Muscle of back (tissue), 13 donors: ENCODE measurements at places on chromosomes 3 and 15. TPM values are rescaled to one million over a fixed set of nuclear protein-coding genes. Genes with fewer than 3 reads are reported as not detected.

BLM gene
- polyA plus RNA-seq: 6.5 TPM

IDH3A gene
- polyA plus RNA-seq: 40.1 TPM

NLGN1 gene
- polyA plus RNA-seq: 1.7 TPM

PIGB gene
- 8.0 TPM for polyA plus RNA-seq

CKMT1A gene
- not detected for polyA plus RNA-seq

SLITRK3 gene
- 0.04 TPM for polyA plus RNA-seq

SYNM gene
- 59.7 TPM for polyA plus RNA-seq

TUSC7 gene
- polyA plus RNA-seq: not detected

CADPS gene
- polyA plus RNA-seq: 1.9 TPM

ECE2 gene
- polyA plus RNA-seq: 0.16 TPM

TMC3 gene
- polyA plus RNA-seq: 0.04 TPM

ASTE1 gene
- 7.7 TPM for polyA plus RNA-seq

NTRK3 gene
- polyA plus RNA-seq: 8.8 TPM

SNX22 gene
- polyA plus RNA-seq: 0.71 TPM

HTR3C gene
- polyA plus RNA-seq: not detected

MORC1 gene
- polyA plus RNA-seq: not detected

WNT7A gene
- not detected for polyA plus RNA-seq

ROPN1B gene
- 0.39 TPM for polyA plus RNA-seq

CCDC13 gene
- 0.55 TPM for polyA plus RNA-seq

ZNF660 gene
- polyA plus RNA-seq: 4.1 TPM

AMIGO3 gene
- polyA plus RNA-seq: 2.0 TPM

UQCRC1 gene
- 180 TPM for polyA plus RNA-seq

TMEM158 gene
- 1.9 TPM for polyA plus RNA-seq

BFSP2 gene
- not detected for polyA plus RNA-seq

GPX1 gene
- polyA plus RNA-seq: 144 TPM

PLSCR1 gene
- polyA plus RNA-seq: 19.4 TPM

PCCB gene
- polyA plus RNA-seq: 28.5 TPM

PLSCR5 gene
- polyA plus RNA-seq: not detected

HRG gene
- 0.20 TPM for polyA plus RNA-seq

C2CD4B gene
- 3.1 TPM for polyA plus RNA-seq

PLSCR4 gene
- polyA plus RNA-seq: 18.7 TPM

SPINK8 gene
- not detected for polyA plus RNA-seq

GUCA1C gene
- not detected for polyA plus RNA-seq

TRAIP gene
- polyA plus RNA-seq: 5.2 TPM

ENTPD3 gene
- 0.55 TPM for polyA plus RNA-seq

CKMT1B gene
- polyA plus RNA-seq: 0.15 TPM

THBS1 gene
- polyA plus RNA-seq: 54.5 TPM

MKRN2OS gene
- polyA plus RNA-seq: 0.43 TPM

HGD gene
- polyA plus RNA-seq: 0.53 TPM

TMEM39A gene
- 51.6 TPM for polyA plus RNA-seq

SERINC4 gene
- polyA plus RNA-seq: not detected

ARPP19 gene
- polyA plus RNA-seq: 80.5 TPM

FURIN gene
- polyA plus RNA-seq: 30.1 TPM
